CD4-positive, alpha-beta T cell treated with Interleukin-2 at 100 ng/mL for 4 hours (primary cell): ENCODE measurements at places on chromosomes 16 and 17.

- no peak for DNase-seq
Observed at GRCh38 chr17:68679882-68680281, 78.7 kb upstream of the FAM20A start.

- peak; percentile 80 for DNase-seq
Observed at GRCh38 chr17:82257473-82257872, 16.0 kb downstream of the CSNK1D start.

DNA sequence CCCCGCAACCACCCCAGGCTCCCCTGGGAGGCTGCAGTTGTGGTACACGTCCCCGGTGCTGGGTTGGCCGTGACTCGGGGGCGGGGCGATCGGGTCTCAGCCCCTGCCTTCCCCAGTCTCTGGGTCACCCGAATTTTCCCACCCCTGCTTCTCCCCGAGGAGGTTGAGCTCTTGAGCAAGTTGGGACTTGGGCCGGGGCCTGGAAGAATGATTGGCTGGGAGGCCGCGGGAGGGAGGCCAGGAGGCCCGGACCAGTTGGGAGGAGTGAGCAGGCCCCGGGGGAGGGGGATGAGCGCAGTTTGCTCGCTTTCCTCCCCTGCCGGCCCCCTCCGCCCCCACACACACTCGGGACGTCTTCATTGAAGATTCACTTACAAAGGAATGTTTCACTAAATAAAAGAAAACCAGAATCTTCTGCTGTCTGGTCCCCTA is 4.5 kb upstream of the HEXIM1 start:
- DNase-seq = no peak

DNA sequence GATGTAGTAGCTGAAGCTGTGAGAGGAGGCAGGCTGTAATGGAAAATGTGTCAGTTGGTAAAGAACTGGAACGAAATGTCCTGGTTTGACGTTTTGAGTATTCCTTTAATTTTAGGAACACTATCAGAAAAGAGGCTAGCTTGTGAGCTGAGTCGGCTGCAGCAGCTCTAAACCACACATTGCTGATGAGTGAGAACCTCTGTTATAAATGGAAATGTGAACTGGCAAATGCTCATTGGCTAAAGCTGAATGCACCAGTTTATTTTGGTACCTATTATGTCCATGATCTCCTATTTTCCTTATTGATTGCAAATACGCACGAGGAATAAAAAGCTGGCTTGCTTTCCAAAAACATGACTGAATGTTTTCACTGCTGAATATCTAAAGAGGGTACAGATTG is 11.0 kb upstream of the WIPI1 start:
- no peak for DNase-seq

DNA sequence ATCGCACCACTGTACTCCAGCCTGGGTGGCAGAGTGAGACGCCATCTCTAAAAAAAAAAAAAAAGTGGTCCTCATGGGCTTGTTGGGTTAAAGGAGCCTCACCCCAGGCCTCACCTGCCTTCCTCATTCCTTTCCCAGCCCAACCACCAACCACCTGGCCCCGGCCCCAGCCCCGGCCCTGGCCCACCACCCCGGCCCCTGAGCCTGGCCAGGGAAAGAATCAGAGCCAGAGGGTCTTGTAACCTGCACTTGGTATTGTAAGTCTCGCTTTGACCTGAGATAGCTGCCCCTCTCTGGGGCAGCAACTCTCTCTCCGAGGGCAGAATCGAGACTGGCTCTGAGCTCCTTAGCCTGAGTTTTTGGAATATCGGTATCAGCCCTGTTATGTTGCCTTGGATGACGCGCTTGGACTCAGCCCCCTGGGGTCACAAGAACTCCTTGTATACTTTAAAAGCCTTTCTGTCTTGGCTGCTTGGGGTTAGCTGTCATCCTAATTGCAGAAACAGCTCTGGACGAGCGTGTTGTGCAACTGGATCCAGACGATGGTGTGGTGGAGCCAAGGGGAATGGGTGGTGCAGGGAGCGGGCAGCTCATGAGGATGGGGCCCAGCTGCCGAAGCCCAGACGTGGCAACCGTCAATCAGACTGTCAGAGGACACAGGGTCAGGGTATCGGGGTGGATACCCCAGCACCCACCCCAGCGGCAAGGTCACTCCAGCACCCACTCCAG is 14.6 kb downstream of the SMTNL2 start:
- DNase-seq = no peak

DNA sequence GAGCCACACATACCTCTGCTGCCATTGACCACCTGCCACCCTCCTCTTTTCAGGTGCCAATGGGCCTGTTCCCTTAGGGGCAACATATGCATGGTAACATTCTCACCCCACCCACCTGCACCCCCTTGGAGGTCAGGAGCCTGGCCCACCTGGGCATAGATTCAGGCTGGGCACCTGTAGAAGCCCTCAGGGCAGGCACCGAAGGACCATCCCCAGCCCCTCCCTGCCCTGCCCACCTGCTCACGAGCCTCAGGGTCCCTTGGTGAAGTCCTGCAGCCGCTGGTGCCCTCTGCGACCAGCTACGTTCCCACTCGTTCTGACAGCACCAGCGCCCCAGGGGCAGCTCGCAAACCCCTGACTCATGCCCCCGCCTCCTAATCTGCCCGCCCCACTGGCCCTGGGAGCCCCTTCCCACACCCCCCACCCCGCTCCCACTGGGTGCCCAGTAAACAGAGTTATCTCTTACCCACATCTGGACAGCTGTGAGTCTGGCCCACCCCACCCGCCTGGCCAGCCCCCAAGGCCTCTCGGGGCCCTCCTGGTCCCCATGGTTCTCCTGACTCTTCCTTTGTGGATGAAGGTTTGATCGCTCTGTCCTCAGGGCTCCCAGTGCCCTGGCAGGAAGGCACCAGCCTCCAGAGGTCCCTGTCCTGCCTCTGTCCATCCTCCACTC is at the start of gene SLC4A1:
Gene SLC4A1, minus strand, starts transcription at position 318 of the 673 bp plus-strand sequence. CDS start 5,269 bp downstream, outside the sequence.
- no peak for DNase-seq

DNA sequence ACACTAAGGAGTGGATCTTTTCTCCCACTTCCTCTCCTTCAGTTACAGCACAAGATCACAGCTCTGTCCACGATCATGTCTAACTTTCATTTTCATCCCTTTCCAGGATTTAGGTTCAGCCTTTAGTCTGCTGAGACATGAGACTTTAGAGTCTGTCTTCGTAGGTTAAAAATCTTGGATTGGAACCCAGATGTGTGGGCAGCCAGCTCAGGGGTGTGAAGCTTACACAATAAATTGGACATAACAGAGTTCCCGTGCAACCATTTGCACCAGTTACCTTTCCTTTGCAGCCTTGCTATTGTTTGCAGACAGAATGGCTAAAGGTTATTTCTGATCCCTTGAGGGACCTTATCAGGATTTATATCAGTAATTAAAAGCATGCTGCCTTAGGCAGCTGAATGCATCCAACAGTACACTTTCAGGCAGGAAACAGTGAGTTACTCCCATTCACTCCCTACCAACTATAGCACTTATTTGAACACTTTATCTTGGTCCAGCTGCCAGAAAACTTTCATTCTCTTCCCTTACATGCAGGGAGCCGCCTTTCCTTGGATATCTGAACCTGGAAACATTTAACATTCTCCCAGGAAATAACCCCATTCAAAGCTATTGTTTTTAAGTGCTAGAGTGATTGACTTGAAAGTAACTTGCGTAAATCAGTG is 87.3 kb downstream of the TMEM100 start:
- DNase-seq = no peak

- no peak for DNase-seq
Observed at GRCh38 chr16:72427051-72427782, 255.3 kb upstream of the PMFBP1 start.

DNA sequence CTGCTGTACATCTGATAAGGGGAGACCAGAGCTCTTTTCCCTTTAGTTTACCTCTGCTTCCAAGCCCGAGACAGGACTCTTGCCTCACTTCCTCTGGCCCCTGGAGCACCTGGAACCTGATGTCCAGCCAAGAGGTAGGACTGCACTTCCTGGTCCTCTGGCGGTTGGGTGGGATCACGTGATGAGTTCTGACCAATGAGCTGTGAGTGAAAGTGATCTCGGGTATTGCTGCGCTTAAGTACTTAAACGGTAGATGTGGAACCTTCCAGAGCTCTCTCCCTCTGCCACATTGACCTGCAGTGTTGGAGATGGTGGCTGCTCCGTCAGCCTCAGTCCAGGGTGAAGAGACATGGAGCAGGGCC is 67.0 kb downstream of the SMPD3 start:
- DNase-seq = no peak
